ENCODE measurements at places on chromosomes 4 and X.
A peak's percentile ranks its signal among the peaks of the same experiment; 100 is the strongest.

- peak; percentile 51 for DNase-seq
Observed at GRCh38 chr4:74228691-74229640, 71.0 kb downstream of the MTHFD2L start.

DNA sequence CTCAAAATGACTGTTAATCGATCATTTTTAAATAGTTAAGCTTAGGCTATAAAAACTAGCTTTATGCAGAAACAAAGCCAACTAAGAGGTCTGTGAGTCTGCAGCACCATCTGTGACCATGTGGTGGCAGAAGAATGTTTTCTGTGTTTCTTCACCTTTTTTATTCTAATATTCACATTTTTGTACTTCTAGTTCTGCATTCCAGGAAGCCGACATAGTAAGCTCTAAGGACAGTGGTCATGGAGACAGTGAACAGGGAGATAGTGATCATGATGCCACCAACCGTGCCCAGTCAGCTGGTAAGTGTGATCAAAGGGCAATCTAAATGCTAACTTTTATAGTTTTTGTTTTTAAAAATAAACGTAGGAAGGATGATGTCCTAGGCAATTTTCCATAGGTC lies 5.6 kb downstream of the PCDH10 start:
- DNase-seq = no peak

GRCh38 chrX:10685923-10686595 lies 65.7 kb upstream of the MID1 start:
- no peak for DNase-seq

GRCh38 chr4:168847771-168848502 lies 162.1 kb downstream of the CBR4 start:
- DNase-seq = no peak

- DNase-seq = no peak
Observed at GRCh38 chr4:10635091-10635490, 49.5 kb downstream of the CLNK start.

DNA sequence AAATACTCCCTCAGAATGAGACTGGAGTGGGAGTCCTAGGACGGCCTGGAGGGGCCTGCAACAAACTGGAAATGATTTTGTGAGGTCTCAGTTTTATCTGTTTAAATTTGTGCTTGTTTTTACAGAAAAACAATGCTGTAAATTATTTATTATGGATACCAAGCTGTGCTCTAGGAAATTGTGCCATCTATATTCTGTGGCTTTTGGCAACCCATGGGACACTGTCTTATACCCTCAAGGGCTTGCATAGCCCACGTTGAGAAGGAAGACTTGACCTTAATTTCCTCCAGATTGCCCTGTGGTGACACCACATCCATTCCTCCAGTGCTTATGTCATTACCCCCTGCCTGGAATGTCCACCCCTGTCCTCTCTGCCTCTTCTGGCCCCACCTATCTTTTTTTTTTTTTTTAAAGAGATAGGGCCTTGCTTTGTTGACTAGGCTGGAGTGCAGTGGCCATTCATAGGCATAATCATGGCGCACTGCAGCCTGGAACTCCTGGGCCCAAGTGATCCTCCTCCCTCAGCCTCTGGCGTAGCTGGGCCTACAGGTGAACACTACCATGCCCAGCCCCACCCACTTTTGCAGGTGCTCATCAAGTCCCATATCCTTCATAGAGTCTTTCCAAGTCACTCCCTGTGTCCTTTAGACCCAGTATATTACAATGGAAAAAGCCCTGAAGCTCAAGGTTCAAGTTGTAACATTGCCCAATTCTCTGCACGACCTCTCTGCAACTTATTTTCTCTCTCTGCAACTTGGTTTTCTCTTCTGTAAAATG lies 77.4 kb downstream of the HPRT1 start:
- DNase-seq = no peak

GRCh38 chr4:3470244-3471097 lies 7.4 kb downstream of the DOK7 start:
- DNase-seq = no peak

DNA sequence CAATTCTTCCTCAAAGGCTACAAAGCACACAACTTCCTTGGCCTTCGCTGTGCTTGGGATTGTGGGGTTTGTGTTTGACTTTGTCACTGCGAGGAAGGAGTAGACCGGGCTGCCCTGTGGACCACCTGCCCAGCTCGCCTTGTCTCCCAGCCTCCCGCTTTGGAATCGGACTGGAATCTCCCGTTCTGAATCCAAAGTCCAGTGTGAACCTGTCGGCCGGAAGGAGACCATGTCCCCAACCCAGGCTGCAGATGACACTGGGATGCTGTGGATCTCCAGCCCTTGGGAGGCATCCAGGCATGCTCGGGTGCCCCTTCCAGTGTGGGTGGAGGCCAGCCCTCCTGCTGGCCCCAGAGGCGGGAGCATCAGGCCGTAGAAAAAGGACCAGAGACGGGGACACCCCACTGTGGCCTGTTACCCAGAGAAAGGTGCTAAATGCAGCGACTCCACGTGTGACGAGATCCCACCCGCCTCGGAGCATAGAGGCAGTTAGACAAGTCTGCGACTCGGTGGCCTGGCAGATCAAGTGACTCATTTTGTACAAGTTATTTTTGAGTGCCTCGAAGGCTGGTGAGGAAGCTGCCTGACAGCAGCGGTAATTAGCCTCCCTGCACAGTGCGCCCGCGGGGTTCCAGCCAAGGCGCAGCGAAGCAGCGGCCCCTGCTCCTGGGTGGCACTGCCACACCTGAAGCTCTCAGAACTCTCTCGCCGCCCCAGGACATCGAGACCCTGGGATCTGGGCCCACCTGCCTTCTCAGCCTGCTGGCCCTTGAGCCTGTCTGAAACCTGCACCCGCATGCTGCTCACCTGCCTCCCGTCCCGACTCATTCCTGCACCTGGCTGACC lies 57.5 kb downstream of the ADRA2C start:
- DNase-seq = no peak

GRCh38 chrX:16593801-16594200 lies 56.2 kb upstream of the S100G start:
- DNase-seq = no peak

DNA sequence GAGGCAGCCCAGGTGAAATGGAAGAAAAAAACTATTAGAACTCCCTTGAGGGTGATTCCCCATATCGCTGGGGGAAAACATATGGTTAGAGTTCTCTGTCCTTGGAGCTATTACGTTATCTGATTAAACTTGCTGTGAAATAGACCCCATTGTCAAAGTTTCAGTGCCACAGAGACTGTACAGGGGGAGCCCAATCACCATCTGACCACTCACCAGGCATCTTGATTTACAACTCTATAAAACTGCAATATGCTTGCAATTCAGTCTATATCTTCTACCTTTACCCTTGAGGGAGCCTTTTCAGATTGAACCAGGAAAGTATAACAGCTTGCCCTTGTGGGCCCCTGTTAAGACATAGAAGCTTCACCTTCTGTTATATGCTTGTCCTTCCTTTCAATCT lies 18.2 kb downstream of the TMEM255A start:
- DNase-seq = no peak

- DNase-seq = no peak
Observed at GRCh38 chrX:80432863-80433262, 12.6 kb downstream of the TENT5D start.

- no peak for DNase-seq
Observed at GRCh38 chr4:186669159-186669731, 54.4 kb downstream of the FAT1 start.

DNA sequence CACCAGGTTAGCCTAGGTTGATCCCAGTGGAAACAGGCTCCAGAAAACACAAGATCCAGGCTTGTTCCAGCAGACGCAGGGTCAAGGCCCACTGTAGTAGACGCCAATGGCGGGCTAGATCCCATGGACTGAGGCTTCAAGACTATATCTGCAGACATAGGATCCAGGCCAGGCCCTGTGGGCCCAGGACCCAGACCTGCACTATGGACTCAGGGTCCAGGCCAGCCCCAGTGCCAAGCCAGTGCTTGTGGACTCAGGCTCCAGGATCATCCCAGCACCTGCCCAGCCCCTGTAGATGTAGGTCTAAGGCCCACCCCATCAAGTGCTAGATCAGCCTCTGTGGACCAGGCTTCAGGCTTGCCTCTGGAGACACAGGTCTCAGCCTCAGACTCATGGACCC lies 300.9 kb downstream of the CHIC1 start:
- no peak for DNase-seq

DNA sequence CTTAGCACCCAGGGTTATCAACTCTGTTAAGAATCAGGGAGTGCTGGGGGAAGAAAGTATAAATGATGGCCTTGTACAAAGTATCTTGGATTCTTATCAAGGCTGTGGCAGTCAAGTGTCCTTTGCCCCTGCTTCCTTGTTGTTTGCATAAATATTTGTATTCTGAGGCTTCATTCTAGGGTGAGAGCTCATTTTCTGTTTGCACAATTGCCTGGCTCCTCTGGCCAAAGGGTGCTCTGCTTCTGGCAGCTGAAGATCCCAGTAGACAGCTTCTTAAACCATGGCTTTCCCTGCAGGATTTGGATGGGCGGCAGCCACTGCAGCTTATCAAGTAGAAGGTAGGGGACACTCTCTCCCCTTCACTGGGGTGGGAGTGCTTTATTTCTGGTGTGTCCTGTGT lies at the start of gene GBA3:
Gene GBA3, plus strand, starts transcription at position 202 of the 400 bp plus-strand sequence.
- DNase-seq = no peak

GRCh38 chr4:90118527-90119195 lies 8.5 kb upstream of the CCSER1 start:
- no peak for DNase-seq

DNA sequence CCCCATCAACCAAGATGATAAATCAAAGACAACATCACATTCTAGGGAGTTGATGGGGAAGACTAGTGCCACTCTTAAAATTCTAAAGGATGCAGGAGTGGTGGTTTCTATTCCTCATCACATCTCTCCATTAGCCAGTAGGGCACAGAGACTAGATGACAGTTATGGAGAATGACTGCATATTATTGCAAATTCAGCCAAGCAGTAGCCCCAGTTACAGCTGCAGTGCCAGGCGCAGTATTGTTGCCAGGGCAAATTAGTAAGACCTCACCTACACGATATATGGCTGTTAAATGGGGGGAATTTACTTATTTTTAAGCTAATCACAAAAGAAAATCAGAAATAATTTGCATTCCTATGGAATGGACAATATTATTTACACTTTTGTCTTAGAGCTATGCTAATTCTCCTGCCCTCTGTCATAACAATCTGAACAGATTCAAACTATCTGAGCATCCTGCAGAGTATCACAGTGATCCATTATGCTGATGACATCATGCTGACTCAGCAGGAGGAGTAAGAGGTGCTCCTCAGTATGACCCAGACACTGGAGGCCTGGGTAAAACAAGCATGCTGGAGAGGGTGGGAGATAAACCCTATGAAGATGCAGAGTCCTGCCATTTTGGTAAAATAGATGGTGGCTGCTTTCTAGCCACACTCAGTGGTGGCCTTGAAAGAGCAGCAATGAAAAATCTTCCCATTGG lies 24.7 kb downstream of the ETNPPL start:
- DNase-seq = no peak

DNA sequence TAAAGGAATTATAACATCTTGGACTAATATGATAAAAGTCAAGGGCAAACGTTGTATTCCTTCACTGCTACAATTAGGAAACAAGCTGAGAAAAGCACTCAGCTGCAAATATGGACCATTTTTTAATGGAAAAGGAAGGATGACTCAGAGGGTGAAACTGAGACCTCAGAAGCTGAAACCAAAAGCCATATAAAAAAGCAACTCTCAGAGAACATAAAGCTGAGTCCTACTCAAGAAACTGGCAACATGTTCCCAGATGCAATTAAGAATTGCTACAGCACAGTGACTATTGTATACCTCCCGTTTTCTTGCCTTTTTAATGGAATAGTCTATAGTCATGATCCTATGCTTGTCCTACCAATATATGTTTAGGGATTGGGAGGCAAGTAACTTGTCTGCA lies 1106.4 kb upstream of the INTU start:
- DNase-seq = no peak

- DNase-seq = no peak
Observed at GRCh38 chr4:73589887-73590801, 30.1 kb downstream of the RASSF6 start.

- DNase-seq = no peak
Observed at GRCh38 chr4:168257768-168258167, 60.8 kb downstream of the DDX60 start.

- DNase-seq = no peak
Observed at GRCh38 chrX:94057385-94057784, 383.4 kb downstream of the FAM133A start.

DNA sequence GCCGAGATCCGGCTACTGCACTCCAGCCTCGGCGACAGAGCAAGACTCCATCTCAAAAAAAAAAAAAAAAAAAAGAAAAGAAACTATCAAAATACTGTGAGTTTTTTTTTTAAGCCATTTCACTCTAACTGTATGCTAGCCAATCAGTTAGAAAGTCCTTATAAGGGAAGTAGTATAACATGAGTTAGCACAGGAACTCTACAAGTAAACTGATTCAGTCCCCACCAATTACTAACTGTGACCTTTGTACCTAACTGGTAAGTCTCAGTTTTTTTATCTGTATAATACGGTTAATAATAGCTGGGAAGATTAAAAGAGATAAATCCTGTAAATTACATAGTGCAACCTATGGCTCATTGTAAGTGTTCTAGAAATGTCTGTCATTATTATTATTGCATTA lies 35.1 kb upstream of the BRS3 start:
- no peak for DNase-seq

DNA sequence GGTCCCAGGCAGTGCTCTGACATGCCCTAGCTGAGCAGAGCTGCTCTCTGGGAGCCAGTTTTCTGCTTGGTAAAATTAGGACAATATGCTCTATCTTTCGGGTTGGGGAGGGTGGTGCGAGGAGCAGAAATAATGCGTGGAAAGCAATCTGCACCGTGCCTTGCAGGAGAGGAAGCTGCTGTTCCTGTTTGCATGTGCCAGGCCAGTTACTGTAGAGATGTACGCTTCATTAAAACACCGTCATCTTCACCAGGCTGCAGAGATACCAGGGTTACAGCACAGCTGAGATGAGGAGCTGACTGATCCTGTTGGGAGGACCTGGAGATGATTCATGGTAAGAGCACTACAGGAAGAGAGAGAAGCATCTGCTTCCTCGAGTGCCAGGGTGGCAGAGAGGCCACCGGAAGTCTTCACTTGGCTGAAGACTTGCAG lies 29.5 kb upstream of the IRF2 start:
- peak; percentile 33 for DNase-seq

GRCh38 chr4:79653871-79654270 lies 245.8 kb upstream of the GK2 start:
- no peak for DNase-seq

- no peak for DNase-seq
Observed at GRCh38 chr4:140186651-140187315, 32.8 kb upstream of the MAML3 start.

GRCh38 chrX:31213941-31214340 lies 142.1 kb upstream of the FTHL17 start:
- DNase-seq = no peak

DNA sequence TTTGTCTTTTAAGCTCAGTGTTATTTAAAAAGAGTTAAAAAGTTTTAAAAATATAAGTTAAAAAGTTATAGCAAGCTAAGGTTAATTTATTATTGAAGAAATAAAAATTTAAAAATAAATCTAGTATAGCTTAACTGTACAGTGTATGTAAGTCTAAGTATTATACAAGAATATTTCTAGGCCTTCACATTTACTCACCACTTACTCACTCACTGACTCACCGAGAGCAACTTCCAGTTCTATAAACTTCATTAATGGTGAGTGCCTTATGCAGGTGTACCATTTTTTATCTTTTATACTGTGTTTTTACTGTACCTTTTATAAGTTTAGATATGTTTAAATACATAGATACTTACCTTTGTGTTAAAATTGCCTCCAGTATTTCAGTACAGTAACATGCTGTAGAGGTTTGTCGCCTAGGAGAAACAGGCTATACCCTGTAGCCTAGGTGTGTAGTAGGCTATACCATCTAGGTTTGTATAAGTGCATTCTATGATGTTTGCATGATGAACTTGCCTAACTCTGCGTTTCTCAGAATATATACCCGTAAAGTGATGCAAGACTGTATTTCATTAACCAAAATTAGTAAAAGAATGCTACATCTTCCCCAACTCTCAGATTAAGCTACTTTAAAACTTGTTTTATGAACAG lies 202.9 kb downstream of the CFAP299 start:
- DNase-seq = no peak
